Endodermal cell (in vitro differentiated cells): ENCODE measurements at places on chromosomes 7 and 10. TPM values are rescaled to one million over a fixed set of nuclear protein-coding genes. Genes with fewer than 3 reads are reported as not detected.

SYT15 gene
- 0.45 to 3.2 TPM (median 1.8 TPM) in 3 replicates for total RNA-seq

KCND2 gene
- 3.5 and 4.6 TPM in 2 replicates for total RNA-seq

OGDHL gene
- total RNA-seq, result 12.9 and 14.6 TPM in 2 replicates

CYP3A7 gene
- total RNA-seq, result not detected in 3 replicates

HECW1 gene
- 12.0 to 15.7 TPM (median 15.4 TPM) in 3 replicates for total RNA-seq

PAPSS2 gene
- total RNA-seq, result 20.2 and 23.2 TPM in 2 replicates

SPDYE11 gene
- total RNA-seq, result not detected in 3 replicates

GPER1 gene
- total RNA-seq, result 0.20 and 0.35 TPM in 2 replicates

PDE1C gene
- 0.32 to 0.96 TPM (median 0.60 TPM) in 3 replicates for total RNA-seq

PPP1R3C gene
- total RNA-seq, result 0.47 and 0.51 TPM in 2 replicates

GOLGA7B gene
- 0.14 and 0.18 TPM in 2 replicates for total RNA-seq

AKR1C4 gene
- not detected in 3 replicates for total RNA-seq

- no peak for DNase-seq
Observed at GRCh38 chr7:142188154-142188553, 69.7 kb downstream of the PRSS58 start.

DNA sequence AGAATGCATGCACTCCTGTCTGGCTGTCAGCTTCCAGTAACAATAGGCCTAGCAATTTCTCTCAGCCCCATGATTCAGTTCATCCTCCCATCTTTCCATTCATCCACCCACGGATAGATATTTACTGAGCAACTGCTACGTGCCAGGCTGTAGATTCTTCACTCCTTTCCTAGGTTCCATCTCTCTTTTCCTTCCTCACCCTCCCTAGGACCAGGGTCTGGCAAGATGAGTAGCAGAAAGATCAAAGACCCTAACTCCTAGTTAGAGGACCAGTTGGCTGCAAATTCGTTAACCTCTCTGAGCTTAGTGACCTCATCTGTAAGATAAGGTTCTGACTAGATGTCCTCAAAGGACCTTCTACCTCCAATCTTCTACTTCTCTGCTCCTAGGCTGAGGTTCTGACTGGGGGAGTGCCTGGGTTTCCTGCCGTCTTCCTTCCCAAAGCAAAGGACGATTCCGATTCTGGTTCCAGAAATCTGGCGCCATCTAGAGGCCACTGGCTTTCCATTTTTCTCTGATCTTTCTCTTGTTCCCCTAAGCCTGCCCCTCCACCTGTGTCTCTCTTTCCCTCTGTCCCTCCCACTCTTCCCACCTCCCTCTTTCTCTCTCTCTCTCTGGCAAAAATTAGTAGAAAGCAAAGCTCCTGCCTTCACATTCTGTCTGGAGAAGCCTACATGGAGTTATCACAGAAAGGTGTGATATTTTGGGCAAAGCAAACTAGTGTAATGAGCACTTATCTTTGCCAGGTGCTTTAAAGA lies 26.2 kb downstream of the TBATA start:
- DNase-seq, result peak; percentile 93

GRCh38 chr7:29177963-29178600 lies 16.5 kb upstream of the CHN2 start:
- no peak for DNase-seq

DNA sequence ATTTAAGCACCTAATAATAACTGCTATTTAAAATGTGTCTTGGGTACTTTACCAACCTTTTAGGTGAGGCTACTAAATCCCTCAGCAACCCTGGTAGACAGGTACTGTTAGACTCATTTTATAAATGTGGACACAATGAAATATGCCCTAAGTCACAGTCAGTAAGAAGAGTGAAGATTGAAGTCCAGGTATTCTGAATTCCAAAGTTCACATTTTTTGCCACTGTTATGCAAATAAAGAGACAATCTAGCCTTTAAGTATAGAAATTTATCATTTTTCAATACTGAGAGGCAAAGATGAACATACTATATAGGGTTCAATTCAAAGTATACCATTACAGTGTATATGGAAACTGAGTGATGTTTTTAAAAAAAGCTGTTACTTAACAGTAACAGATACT lies 102.7 kb downstream of the LMBR1 start:
- DNase-seq, result no peak

- DNase-seq, result no peak
Observed at GRCh38 chr7:140571538-140572122, 69.0 kb downstream of the DENND2A start.

- DNase-seq, result peak; percentile 95
Observed at GRCh38 chr10:34305189-34305588, 509.9 kb downstream of the PARD3 start.

GRCh38 chr10:127991543-127992255 lies 84.8 kb downstream of the PTPRE start:
- DNase-seq, result no peak

GRCh38 chr10:131933016-131933695 lies 32.3 kb downstream of the PPP2R2D start:
- no peak for DNase-seq

- peak; percentile 37 for DNase-seq
Observed at GRCh38 chr10:86644794-86645445, 9.4 kb upstream of the OPN4 start.

DNA sequence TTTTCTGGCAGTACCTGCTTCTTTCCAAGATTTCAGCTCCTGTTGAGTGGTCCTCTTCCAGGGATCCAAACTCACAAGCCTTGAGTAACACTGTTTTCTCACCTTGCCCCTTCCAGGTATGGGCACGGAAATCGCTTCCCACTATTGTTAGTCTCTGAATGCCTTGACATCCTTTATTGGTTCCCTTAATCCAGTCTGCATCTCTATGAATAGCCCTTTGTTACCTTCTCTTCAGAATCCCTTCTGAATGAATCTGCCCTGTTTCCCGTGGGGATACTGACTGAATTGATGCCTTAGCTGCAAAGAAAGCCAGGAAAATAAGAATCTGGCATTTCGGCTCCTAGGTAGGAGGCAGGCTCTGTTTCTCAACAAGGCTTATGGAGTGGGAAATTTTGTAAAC lies 467.7 kb downstream of the PLXNA4 start:
- DNase-seq, result no peak

GRCh38 chr7:120320218-120320961 lies 47.4 kb downstream of the KCND2 start:
- DNase-seq, result no peak

- no peak for DNase-seq
Observed at GRCh38 chr10:17240096-17240495, 12.1 kb downstream of the VIM start.

DNA sequence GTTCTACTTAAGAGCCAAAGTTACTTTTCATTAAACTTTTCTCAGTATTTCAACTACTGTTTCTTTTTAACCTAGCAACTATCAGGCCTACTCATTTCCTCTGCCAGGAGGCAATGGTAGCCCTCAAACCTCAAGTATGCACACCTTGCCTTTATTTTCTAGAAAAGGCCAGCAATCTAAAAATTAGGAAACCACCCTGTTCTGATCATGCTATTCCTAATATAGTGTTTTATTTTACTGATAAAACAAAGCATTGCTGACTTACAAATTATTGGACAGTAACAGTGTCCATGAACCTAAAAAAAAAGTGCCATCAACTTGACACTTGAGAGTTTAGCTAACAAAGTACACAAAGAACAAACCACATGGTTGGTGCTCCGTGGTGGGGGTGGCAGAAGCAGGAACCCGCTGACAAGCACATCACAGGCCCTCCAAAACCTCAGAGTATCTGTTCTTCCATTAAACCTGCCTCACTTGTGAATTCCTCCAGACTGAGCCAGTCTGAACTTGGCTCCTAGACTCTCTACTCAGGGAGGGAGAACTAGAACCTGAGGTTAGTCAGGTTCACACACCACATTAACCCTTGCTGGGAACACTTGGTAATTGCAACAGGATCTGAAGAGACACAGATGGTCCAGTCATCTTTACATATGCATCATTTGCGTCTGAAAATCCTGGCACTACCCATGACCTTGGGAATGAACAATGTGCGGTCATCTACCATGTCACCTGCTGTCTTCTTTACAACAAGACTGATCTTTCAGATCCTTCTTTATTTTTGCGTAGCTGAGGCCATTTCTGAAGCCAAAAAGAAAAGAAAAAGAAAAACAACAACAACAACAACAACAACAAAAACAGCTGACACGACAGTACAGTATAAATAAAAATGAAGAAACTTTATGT lies 31.9 kb downstream of the PIP4K2A start:
- no peak for DNase-seq

GRCh38 chr10:125882596-125882995 lies 1.5 kb upstream of the DHX32 start:
- DNase-seq, result no peak

GRCh38 chr10:70560511-70560941 lies 42.0 kb downstream of the PRF1 start:
- DNase-seq, result peak; percentile 34

- DNase-seq, result peak; percentile 46
Observed at GRCh38 chr7:106053109-106053508, 59.0 kb downstream of the SYPL1 start.

GRCh38 chr7:56105508-56105907 lies 768 bp downstream of the CHCHD2 start:
- DNase-seq, result no peak

GRCh38 chr7:5001911-5002310 lies 42.9 kb upstream of the MMD2 start:
- no peak for DNase-seq

DNA sequence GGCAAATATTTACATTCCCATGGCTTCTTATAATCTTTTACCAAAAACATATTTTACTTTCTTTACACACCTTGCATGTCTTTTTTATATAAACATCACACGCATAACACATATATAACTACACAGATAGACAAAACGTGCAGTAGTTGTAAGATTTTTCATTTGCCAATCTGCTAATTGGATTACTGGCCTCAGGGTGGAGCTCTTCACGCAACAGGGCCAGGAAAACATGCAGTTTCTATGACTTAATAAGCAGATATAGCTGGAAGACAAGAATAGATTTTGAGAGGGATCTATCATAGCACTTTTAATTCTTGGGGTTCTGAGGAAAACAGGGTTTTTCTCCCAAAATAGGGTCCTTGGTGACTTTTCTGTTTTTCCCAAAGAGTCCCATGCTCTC lies 12.7 kb downstream of the ACADSB start:
- DNase-seq, result no peak

DNA sequence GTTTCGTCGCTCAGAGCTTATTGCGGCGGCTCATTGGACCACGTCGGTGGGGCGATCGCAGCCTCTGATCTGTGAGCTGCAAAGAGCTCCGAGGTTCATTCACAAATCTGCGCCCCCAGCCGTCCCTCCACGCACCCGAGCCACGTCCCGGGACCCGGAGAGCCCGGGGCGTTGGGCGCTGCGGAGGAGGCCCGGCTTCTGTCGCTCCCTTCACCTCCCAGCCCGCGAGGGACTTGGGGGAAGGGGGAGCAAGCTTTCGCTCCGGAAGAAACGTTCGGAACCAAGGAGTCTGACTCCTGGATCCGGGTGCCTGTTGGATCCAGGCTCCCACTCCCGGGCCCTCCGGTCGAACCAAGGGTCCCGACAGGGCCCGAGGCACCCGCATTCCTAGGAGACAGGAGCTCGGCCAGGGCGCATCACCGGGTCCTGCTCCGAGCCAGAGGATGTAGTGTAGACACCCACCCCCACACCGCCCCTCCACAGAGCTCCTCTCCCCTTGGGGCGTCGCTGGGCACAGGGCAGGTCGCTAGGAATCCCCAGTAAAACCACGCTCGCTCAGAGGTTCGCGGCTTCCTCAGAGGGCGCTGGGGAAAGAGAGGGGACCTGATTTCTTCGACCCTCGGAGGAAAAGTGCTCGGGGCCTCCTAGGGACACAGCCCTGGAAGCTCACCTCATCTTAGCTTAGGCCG lies 7.9 kb upstream of the EN2 start:
- peak; percentile 76 for DNase-seq

DNA sequence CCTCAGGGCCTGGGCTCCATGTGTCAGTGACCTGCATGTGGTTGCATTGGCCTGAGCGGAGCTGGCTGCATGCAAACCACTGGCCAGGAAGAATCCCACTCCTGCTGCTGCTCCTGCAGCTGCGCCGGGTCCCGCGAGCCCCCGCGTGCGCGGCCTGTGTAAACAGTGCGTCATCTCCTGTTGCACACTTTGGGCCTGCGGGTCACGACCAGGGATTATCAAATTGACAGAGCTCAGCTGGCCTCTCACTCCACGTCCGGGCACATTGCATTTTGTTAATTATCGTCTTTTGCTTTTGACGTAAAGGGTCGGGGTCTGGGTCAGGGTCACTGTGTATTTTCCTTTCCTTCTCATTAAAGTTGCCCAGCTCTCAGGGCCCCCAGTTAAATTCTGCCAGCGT lies 132.6 kb downstream of the RGS10 start:
- no peak for DNase-seq

DNA sequence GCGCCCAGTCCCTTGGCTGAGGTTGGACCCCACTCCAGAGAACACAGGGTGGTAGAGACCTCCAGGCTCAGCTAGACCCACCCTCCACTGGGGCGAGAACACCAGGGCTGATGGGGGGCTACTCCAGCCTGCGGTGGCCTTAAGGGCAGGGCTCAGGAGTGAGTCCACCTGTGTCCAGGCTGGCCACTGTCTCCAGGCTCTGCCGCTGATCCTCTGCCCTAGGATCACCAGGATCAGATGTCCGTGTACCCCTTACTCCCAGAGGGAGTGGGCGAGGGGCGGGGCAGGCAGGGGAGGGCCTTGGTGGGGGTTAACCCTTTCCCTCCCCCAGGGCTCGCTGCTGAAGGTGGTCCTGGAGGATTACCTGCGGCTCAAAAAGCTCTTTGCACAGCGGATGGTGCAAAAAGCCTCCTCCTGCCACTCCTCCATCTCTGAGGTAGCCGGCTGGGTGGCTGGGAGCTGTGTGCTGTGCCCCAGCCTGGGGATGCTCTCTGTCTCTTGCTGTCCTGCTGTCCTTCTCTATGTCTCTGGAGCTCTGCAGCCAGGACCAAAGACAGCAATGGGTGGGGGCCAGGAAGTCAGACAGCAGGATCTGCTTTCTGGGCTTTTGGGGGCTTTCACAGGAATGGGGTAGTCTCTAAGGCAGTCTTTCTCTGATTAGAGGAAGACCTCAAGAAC lies 38.0 kb downstream of the PSAP start:
- DNase-seq, result no peak

DNA sequence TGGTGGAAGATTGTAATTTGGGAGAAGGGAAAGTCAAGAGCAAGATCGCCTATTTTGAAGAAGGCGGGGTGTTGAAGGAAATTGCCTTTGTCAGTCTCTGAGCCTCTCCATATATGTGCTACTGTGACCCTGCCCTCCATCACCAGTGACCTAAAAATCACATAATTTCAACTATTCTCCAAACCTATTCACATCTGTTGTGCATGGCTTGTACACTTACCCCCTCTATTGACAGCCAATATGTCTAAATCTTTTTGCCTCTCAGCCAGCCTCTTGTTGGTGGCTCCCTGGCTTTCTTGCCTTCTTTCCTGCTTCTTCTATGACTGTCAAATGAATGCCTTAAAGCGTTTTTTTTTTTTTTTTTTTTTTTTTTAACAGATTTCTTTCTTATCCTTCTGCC lies 295.6 kb downstream of the AUTS2 start:
- DNase-seq, result no peak
